ENCODE measurements at places on chromosomes 4 and X. TPM values are rescaled to one million over a fixed set of nuclear protein-coding genes. Genes with fewer than 3 reads are reported as not detected.

DNA sequence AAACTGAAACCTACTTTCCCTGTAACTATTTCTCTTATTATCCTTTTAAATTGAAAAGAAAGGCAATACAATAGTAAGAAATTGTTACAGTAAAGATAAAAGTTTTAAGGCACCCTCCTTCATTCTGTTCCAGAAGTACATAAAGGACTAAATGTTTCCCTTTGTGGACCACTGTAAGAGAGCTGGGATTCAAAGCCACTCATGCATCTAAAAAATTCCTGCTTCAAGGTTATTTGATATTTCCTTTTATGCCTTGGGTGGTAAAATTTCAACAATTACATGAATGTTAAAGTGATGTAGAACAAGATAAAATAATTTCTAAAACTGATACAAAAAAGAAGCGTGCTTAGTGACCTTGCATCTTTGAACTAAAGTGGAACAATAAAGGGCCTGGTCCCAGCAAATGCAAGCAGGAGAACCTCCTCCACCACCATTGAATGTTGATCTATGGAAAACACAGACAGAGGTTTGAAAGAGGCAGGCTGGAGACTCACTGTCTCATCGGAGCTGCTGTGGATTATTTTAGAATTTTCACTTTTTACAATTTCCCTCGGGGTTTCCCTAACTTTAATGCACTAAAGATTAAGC lies 42.3 kb upstream of the PRSS12 start:
- DNase-seq = no peak

- peak; percentile 30 for DNase-seq
These were observed 812 bp upstream of the KDM6A start for GRCh38 chrX:44871931-44872820.

DNA sequence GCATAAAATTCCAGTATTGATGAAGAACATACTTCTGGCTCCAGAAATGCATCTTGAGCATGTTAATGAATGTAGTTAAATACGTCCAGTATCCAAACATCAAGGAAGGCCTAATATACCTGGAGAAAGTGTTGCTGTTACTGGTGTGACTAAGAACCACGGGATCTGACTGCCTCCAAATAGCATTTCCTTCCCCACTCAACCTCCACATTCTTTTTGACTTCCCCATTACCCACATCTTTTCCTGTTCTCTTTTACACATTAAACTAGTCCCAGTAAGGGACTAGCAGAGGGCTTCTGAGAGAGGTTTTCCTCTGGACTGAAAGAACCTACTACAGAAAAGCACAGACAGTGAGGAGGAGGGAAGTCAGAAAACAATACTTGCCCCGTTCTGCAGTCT lies 482.8 kb upstream of the HTR2C start:
- DNase-seq = no peak

The GCNA gene
- 2.6 TPM for total RNA-seq

Measured in breast epithelium (tissue), 4 donors.